ENCODE measurements at places on chromosomes 11 and 22.

DNA sequence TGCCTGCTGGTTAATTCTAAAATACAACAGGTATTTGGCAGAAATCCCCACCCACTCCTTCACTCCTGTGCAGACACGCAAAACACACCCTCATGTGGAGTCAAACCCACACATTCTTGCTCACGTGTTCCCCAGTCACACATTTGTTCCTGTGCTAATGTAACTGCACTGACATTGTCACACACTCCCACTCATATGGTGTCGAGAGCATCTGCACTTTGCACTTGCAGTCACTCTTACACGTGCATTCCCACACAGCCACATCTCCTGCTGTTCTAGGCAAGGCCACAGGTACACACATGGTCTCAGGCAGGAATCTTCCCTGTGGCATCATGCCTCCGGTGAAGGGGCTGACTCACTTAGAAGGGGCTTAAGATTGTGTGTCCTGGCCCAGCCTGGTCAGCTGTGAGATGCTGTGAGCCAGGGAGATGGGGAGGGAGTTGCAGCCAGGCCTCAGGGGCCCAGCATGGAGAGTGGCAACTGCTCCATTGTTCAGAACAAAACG, 395.0 kb downstream of the TENM4 start:
- DNase-seq: no peak

DNA sequence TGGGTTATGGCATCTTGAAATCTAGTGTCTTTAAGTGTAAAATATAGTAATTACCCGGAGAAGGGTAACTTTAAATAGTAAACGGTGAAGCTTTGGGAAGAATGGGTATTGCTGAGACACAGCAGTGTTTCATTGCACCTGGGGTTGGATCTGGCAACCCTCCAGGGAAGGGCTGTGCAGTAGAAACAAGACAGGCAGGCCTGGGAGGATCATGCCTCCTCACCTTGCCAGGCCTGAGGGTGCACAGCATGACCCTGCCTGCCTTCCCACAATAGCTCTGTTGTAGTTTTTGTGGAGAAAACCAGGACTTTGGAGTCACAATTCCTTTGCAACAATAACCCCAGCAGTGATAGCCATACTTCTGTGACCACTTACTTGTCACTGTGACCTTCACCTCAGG, 64.6 kb upstream of the ADSL start:
- no peak for DNase-seq

DNA sequence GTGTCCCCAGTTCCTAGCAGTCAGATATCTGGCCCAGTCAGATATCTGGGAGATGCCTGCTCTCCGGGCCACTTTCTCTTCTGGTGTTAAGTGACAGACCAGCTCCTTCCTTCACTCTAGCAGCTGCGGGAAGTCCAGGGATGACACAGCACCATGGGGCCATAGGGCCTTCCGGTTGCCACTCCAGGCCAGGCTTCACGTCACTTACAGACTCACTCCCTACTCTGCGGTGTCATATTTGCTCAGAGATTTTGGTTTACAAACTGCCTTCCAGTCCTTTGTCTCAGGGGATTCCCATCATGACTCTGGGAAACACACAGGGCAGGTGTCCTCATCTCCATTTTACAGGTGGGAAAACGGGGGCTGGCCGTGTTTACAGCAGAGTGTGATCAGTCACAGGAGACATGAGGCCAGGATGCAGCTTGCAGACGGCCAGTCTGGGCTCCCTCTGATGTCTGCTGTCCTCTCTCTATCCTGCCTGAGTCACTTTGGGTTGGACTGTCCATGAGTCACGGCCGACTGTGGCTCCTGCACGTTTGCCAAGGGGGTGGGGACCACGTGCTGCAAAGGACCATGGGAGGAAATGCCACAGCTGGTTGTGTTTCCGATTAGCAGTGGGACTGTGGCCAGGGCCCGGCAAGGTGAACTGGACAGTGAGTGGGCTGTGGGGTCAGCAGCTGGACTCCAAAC, 8.2 kb upstream of the TBC1D22A start:
- DNase-seq: peak; percentile 89

DNA sequence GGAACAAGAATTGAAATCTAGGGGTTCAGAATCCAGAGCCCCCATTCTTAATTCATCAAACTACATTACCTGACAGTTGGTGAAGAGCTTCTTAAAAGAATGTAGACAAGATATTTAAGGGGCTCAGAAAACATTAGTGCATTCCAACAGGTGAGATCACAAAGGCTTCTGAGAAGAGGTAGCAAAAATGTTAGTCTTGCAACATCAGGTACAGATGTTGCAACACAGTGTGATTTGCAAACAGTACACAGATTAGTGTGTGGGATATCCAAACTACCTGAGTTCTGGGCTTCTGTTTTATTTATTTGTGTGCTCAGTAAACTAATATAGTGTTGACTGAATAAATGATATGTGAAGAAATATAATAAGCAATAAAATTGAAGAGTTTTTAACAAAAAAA, 11.8 kb downstream of the CASP4 start:
- DNase-seq: no peak

DNA sequence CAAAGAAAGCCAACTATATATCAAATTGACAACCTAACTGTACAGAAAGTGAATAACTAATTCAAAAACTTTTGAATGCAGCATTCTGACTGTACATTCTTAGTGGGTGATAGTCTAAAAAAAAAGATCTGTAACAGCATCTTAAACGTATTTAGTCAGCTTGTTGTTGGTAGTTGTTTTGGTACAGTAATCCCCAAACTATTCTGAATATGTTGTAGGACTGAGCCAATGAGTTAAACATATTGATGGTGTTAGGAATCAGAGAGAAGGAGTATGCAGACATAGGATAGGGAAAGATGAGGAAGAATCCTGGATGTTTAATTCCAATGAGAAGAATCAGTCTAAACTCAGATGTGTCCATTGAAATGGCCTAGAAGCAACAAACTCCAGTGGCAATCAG, 41.9 kb upstream of the KIRREL3 start:
- DNase-seq: no peak

- no peak for DNase-seq
Observed at GRCh38 chr11:61189933-61190332, 13.4 kb upstream of the PGA3 start.

- DNase-seq: no peak
Observed at GRCh38 chr11:93773045-93773477, 11.0 kb upstream of the MED17 start.

GRCh38 chr22:19722982-19723231, 432 bp upstream of the GP1BB start:
- no peak for DNase-seq

GRCh38 chr22:47114813-47115517, 352.5 kb downstream of the TBC1D22A start:
- DNase-seq: no peak

DNA sequence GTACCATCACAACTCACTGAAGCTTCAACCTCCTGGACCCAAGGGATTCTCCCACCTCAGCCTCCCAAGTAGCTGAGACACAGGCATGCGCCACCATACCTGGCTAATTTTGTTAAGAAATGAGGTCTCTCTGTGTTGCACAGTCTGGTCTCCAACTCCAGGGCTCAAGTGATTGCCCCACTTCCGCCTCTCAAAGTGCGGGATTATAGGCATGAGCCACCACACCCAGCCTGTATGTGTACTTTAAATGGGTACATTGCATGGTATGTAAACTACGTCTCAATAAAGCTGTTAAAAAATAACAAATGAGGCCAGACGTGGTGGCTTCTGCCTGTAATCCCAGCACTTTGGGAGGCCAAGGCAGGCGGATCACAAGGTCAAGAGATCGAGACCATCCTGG, 36.2 kb upstream of the DDX6 start:
- no peak for DNase-seq

DNA sequence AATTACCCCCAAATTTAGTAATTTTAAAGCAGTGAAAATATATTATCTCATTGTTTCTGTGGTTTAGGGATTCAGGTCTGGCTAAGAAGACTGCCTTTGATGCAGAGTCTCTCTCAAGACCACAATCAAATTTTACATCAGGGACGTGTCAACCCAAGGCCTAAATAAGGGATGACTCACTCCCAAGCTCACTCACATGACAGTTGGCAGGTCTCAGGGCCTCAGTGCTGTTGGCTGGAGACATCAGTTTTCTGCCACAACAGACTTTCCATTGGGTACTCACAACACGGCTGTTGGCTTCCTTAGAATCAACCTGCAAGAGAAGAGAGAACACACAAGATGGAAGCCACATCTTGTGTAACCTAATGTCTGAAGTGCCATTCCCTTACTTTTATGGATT, 377.3 kb downstream of the FAM181B start:
- no peak for DNase-seq

DNA sequence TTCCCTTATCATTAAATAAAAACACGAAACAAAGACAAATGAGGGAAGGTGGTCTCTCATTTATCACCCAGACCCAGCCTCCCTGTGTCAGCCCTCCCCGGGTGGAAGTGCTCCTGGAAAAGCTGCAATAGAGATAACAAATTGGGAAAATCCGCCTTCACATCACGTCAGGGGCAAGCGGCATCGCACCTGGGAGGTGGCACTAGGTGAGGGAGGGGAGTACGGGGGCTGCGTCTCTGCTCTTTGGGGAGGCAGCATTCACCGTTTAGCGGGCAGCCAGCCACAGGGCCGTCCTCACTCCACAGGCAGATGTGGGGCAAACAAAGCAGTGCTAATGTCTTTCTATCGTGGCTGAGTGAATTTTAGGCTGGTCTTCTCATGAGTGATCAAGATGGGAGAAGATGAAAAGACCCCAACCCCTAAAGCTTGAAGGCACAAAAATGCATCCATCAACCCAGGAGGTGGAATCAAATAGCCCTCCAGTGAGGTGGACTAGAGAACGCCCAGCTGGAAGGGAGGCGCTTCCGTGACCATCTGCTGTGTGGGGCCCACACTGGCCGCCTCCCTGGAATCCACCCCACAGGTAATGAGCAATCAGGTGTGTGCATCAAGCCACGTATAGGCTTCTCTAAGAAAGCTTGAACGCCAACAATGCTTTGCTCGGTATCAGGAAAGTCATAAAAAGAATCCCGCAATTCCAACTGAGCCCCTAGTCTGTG, 629.5 kb downstream of the BRD1 start:
- no peak for DNase-seq

DNA sequence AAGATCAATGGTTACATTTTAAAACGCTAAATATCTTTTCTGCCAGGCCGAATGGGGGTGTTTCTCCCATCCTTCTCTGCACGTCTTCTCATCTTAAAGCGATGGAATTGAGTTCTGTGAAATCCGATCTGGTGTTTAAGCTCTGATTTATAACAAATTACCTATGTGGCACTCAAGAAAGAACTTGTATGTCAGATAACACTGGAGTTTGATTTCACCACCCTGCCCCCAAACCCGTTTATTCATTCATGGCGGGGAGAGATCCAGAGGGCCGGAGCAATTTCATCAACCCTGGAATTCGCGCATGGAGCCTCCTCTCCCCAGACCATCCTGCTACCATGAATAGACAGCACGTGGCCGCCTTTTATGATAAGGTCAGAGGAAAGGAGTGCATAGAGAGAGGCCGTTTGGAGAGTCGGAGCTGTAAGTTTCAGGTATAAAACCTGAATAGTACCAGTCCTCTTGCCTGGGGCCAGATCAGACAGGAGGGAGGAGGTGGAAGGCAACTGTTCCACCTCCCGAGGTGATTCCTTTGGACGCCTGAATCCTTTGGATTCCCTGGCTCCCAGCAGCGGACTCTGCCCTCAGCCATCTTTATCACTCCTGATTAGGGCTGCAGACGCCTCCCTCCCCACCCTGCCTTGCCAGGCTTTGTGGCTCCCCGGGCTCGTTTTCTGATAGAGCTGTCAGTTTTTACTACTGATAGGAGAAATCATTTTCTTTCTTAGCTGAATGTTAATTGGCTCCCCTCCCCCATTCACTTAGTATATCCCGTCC, 27.3 kb upstream of the NFAM1 start:
- DNase-seq: no peak

- no peak for DNase-seq
Observed at GRCh38 chr11:98155696-98156095, 865.1 kb upstream of the CNTN5 start.

- DNase-seq: no peak
Observed at GRCh38 chr11:124167826-124168231, 15.3 kb upstream of the OR10D3 start.

DNA sequence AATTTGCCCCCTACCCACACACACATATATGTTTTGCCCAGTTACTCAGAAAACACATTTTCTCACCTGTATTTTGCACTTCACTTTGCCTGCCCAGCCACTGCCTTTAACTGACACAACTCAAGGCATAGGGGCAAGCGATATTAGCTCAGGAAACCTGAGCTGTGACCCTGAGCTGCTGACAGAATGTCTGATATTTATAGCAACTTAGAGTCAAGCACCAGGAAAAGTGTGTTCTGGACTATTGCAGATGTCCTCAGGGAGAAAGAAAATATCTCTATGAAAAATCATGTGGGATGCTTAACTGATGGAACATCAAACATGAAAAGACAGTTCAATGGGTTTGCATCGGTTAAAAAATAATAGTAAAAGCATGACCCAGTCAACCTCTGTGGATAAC, 63.9 kb upstream of the SLC35C1 start:
- DNase-seq: no peak

GRCh38 chr22:44102856-44103255, 77.9 kb upstream of the PARVG start:
- DNase-seq: no peak

GRCh38 chr11:59899532-59899931, 20.9 kb downstream of the OOSP3 start:
- DNase-seq: no peak

GRCh38 chr11:98836156-98836555, 184.6 kb upstream of the CNTN5 start:
- DNase-seq: no peak

DNA sequence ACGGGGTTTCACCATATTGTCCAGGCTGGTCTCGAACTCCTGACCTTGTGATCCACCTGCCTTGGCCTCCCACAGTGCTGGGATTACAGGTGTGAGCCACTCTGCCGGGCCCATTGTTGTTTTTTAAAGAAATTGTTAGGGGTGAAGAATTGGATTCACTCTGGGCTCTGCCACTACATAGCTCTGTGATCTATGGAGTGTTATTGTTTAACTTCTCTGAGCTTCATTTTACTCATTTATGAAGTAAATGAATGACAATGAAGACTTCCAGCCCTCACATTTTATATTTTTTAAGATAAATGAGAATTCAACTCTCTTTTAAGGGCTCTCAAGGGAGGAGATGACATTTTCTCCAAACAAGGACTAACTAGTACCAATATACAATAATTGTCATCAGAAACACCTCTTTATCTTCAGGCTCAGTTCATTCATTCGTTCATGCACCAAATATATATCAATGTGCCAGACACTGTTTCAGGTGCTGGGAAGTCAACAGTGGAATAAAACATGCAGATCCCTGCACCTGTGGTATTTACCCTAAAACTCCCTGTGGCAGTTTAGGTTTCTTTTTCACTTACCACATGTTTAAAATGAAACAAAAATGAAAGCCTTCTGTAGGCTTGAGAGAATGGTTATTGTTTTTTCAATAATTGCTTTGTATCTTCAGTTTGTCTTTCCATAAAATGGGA, 23.5 kb upstream of the GRAMD1B start:
- DNase-seq: no peak
